Small intestine (tissue), 16 donors: ENCODE measurements at places on chromosomes 16 and 17.
A peak's percentile ranks its signal among the peaks of the same experiment; 100 is the strongest.

DNA sequence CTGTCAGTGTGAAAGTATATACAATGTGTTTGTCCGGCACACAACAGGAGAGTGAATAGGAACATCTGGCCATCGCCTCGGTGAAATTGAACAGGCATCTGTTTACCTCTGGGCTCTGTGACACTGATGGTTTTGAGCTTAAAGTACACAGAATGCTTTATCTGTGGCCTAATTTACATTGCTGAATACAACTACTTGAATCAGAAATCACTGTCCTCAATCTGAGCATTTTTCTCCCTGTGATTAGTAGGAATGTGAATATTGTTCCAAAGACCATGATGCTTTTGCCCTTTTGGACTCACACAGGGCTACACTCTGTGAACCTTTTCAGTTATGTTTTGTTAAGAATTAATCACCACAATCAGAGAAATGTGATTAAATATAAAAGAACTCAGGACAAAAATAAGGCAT is 323.0 kb upstream of the TBX2 start:
- no peak for DNase-seq

- peak; percentile 74 for DNase-seq
These were observed 804 bp downstream of the TGFB1I1 start for GRCh38 chr16:31472709-31473203.

GRCh38 chr17:74872313-74873036 is at the start of gene FDXR:
Gene FDXR, minus strand, starts transcription at chr17:74872994. Its CDS starts 50 bp downstream, at chr17:74872944.
- no peak for DNase-seq

- DNase-seq: no peak
These were observed 115.1 kb downstream of the MRTFB start for GRCh38 chr16:14186007-14186794.

DNA sequence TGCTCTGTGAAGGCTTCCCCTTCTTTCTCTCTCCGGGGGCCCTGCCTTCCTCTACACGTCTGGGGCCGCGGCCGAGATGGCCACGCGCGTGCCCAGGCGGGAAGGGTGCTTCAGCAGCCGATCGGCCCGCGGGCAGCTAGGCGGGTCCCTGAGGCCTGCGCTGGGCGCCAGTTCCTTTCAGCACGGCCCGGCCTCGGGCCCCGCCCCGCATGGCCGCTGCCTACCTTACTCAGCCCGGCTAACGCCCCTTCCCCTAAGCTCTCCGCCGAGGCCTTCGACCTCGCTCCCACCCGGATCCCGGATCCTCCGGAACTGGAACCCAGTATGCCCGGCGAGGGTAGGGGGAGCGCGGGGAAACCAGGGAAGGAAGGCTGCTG is 335 bp downstream of the TMEM11 start:
- DNase-seq: no peak

DNA sequence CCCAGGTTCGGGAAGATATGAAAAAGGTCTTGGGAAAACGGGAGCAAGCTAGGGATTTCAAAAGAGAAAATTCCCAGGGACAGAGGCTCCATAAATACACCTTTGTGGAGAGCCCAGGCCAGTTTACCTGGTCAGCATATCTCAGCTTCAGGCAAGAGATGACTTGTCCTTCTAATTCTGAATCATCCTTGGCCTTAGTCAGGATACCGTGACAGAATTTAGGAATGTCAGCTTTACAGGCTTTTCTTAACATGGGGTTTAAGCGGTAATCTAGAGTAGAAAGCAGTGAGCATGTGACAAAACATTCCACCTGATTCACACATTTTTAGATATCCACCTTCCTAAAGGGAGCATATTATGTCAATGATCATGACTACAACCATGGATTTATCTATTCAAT is 41.1 kb upstream of the CLEC18B start:
- DNase-seq: no peak

GRCh38 chr16:65481956-65482355 is 360.1 kb upstream of the CDH11 start:
- DNase-seq: no peak
